ENCODE measurements at places on chromosomes 12 and 14. TPM values are rescaled to one million over a fixed set of nuclear protein-coding genes. Genes with fewer than 3 reads are reported as not detected.

PRB2 gene
- total RNA-seq, result not detected

PPP1R36 gene
- 0.40 TPM for total RNA-seq

ESRRB gene
- not detected for total RNA-seq

AMN gene
- 0.20 TPM for total RNA-seq

ANKRD33 gene
- total RNA-seq, result not detected

DPF3 gene
- 1.3 TPM for total RNA-seq

NINJ2 gene
- total RNA-seq, result 0.79 TPM

KCNK13 gene
- not detected for total RNA-seq

APOF gene
- total RNA-seq, result not detected

BIN2 gene
- total RNA-seq, result not detected

TAS2R20 gene
- 1.1 TPM for total RNA-seq

CFAP54 gene
- 9.7 TPM for total RNA-seq

CDH24 gene
- total RNA-seq, result 0.60 TPM

ASCL1 gene
- total RNA-seq, result not detected

ACVRL1 gene
- total RNA-seq, result 393 TPM

OR11H12 gene
- not detected for total RNA-seq

GLT8D2 gene
- 6.0 TPM for total RNA-seq

KRT8 gene
- total RNA-seq, result 11.3 TPM
